Tibial nerve (tissue), 4 donors: ENCODE measurements at places on chromosomes 3 and 15.

DNA sequence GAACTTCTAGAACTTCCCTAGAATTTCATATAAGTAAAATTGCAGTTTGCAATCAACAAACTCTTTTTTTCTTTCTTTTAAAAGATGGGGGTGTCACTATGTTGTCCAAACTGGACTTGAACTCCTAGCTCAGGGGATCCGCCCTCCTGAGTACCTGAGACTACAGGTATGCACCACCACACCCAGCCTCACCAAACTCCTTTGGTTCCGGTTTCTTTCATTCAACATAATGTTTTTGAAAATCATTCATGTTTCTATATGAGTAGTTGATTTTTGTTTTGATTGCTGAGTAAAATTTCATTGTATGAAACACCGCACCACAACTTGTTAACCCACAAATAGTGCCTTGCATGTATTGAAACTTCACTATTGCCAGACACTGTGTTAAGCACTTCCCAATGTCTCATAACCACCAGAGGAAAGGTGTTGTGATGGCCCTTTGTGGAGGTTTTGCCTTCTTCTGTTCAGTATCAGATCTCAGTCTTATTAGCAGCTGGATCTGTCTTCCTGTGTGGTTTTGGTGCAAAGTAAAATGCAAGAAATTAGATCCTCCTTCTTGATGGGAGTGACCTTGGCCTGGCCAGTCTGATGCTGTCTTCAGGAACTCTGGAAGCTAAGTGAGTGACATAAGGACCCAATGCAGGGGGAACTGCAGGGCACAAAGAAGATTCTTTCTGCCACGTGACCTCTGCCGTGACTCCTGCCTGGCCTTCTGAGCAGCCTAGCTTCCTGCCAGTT is 78.8 kb upstream of the UBE2E1 start:
- DNase-seq, result no peak

- no peak for DNase-seq
Measured at GRCh38 chr3:178381971-178382448, 154.2 kb upstream of the KCNMB2 start.

- no peak for DNase-seq
Measured at GRCh38 chr3:183308751-183309150, 55.7 kb downstream of the B3GNT5 start.

DNA sequence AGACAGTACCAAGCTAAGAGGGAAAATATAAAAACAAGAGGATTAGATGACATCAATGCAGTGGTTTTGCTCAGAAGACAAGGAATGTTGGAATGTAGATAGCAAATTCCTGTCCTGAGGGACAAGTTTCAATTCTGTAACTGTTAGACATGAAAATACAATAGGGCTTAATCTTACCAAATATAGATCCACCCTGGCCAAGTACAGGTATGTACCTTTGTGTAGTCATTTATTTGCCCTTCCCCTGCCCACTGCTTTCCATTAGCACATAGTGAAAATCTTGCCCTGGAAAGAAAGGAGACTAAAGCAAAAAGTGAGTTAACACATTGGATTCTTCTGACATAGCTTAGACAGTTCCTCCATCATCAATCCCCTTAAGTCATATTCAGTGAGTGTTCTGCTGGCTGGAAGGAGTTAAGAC is 389.0 kb upstream of the THBS1 start:
- no peak for DNase-seq

DNA sequence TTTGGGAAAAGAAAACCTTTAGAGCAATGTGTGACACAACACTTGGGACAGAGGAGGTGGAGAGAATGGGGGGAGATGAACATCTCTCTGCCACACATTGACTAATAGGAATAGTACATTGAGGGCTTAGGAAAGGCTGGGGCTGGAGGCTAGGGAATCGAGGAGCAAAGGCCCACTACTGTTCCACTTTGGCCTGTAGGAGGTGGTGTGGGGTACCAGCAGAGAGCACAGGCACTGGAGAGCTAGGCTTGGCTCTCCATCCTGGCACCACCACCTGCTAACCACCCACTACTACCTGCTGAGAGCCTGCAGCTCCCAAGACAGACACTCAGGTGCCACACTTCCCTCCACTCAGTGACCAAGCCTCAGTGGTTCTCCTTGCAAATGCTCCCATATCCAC is 19.4 kb downstream of the CCDC32 start:
- no peak for DNase-seq

DNA sequence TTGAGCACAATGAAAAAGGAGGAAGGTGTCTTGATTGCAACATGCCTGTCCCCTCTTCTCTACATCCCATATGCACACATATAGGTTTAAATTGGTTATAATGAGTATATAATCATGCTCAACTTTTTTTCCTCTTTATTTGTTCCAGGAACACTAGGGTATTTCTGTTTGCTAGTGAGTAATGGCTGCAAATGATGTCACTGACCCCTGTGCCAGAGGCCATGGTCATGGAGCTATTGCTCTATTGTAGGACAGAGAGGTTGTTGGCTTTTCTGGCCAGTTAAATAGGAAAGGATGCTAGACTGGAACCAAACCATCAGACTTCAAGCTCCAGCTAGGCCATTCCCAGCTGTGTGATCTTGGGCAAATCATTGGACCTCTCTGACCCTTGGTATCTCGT is 9.6 kb downstream of the ARHGEF3 start:
- DNase-seq, result no peak

- DNase-seq, result no peak
Measured at GRCh38 chr3:106345353-106346027, 476.7 kb upstream of the CBLB start.

DNA sequence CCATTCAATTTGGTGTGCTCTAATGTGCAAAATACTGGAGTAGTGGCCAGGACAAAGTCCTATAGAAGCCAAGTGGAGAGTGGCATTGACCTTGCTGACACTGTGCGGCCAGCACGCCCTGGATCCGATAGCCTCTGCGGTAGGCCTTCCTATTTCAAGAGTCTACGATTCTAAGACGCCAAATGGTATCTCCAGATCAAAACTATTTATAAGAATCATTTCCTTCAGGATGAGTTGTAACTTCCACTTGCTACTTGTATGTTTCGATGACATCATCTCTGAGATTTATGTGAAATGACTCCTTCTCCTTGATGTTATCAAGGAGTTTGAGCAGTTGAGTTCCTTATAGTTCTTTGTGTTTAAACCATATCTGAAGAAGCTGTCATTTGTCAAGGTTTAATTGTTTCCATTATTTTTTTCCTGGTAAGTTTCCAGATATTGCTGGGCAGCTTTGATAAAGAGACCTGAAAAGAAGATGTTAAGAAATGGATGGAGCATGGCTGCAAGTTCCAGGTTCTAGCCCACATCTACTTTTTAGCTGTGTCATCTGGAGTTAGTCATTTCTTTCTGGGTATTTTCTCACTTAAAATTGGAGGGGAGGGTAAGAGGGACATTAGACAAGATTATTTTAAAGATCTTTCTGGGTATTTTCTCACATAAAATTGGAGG is 71.8 kb downstream of the TMEM44 start:
- DNase-seq, result no peak

GRCh38 chr15:91472316-91472756 is 372.3 kb downstream of the SV2B start:
- no peak for DNase-seq
